Cerebellar nuclear complex (tissue), 1 donor: ENCODE measurements at places on chromosomes 4 and X.

- no peak for DNase-seq
Observed at GRCh38 chr4:188437535-188437934, 298.3 kb downstream of the TRIML1 start.

DNA sequence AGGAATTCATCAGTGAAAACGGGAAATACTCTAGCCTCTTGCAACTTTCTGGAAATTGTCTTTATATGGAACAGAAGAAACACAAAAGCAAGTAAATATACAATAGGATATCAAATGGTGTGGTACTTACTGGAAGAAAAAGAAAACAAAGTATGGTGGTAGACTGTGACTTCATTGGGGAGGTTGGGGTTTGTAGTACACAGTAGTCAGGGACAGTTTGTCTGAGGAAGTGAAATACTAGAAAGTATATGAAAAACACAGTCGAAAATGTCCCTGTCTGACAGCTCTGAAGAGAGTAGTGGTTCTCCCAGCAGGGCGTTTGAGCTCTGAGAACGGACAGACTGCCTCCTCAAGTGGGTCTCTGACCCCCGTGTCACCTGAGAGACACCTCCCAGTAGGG lies 390.0 kb upstream of the NWD2 start:
- DNase-seq: no peak

- no peak for DNase-seq
Observed at GRCh38 chr4:153988492-153989363, 199.8 kb upstream of the SFRP2 start.

- DNase-seq: no peak
Observed at GRCh38 chrX:74023203-74023602, 280.8 kb upstream of the ZCCHC13 start.

- DNase-seq: no peak
Observed at GRCh38 chr4:119559044-119559647, 69.5 kb downstream of the PDE5A start.
